Activated CD4-positive, alpha-beta T cell treated with anti-CD3 and anti-CD28 coated beads, Interleukin-2, amount 50 U/mL, for 4 hours (primary cell): ENCODE measurements at places on chromosomes 6 and 20.

GRCh38 chr6:157092736-157093135 is 230.6 kb downstream of the TMEM242 start:
- no peak for DNase-seq

DNA sequence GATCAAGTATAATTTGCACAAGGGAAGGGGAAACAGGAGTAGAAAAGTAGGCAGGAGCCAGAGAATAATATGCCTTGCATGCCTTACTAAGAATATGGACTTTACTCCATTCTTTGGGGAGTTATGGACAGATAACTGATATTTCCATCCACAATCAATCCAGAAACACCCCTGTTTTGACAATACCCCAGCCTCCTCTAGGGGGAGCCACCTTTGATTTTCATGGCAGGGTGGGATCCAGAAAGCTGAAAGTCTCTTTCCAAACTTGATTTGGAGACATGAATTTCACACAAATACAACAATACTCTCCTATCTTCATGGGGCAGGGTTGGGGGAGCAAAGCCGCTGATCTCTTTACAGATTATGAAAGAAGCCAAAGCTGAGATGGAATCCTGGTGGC is 404.1 kb downstream of the FOXA2 start:
- DNase-seq, result no peak

DNA sequence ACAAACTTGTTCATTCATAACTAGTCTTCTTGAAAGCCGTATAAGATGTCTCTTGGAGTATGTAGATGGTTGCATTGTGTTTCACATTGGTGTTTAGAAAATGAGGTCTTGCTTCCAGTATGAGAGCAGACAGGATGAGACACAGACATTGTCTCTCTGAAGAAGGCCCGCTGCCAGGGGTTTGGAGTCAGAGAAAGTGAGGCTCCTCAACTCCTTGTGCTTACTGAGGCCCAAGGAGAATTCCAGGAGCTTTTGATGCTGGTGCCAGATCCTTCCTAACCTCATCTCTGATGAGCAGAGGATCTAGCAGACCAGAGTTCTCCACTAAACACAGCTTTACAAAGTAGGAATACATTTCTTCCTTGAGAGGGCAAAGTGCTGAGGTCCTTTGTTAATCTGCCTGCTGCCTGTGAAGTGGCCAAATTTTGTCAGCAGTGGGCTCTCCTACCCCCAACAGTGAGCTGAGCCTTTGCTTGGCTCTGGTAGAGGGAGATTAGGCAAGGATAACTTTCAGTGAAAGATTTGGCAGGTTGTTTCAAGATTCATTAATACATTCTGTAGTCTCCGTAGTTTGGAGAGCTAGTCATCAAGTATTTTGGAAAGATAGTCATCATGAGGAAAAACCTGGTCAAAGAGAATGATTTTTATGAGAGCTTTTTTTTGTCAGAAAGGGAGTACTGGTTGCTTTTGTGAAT is 9.7 kb downstream of the MAPRE1 start:
- no peak for DNase-seq

DNA sequence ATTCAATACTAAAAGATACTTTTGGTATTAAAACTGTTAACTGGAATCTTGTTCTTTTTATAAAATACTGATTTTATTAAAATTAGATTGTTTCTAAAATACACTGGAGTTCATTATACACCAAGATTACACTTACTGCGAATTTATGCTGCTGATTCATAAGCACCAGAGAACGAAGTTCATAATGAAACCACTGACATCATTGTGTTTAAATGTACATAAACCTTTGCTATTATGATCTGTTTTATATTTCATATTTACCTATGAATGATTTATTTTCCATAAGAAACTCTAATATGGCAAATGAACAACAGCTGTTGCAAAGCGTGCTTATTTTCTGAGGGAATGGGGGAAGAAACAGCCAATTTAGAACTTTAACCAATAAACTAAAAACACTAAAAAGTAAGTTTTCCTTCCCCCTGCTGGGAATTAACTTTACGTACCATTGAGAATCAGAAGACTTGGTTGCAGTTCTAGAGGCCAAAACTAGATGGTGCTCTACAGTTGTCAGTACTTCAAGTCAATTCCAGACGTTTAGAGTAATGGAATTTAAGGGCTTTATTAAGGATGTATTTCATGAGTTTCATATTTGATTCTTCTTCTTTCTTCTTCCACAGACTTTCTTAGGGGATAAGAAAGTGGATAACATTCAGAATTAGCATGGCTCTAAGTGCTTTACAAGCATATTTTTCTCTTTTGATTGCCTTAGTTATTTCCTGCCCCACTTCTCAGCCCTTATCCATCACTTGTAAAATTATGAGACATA is 30.8 kb upstream of the COL19A1 start:
- no peak for DNase-seq

- no peak for DNase-seq
These were observed 198.6 kb downstream of the MMUT start for GRCh38 chr6:49264496-49264895.

DNA sequence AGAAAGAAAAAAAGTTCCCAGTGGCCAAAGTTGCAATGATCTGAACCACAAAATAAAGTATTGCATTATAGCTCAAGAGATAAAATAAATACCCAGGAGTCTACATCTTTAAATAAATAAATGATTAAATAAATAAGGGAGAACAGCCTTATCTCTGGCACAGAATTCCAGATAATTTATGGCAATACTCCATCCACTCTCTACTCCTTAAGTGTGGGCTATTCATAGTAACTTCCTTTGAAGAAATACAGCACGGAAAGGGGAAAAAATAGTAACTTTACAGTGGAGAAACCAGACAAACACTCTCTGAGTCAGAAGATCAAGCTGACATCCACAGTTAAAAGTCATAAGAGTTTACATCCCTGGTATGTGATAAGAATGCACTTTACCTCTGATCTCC is 11.6 kb downstream of the AURKA start:
- DNase-seq, result no peak

GRCh38 chr6:108285381-108285780 is 9.5 kb upstream of the AFG1L start:
- no peak for DNase-seq

DNA sequence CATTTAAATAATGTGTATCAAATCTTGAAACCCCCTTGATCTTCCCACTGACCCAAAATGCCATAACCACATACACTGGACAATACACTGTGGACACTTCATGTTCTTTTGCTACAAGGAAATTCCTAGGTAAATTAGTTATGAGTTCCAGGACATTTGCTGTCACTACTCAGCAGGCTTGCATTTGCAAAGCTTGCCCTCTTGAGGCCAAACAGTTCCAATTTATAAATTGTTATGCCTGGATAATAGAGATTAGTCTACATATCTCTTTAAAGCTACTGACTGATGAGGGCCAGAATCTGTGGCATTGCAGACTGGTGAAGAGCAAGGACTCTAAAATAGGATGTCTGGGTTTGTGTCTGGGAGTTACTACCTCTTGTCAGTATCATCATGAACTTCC is 17.4 kb upstream of the RAB32 start:
- DNase-seq, result no peak

GRCh38 chr20:62159839-62160238 is 16.3 kb downstream of the SS18L1 start:
- peak; percentile 33 for DNase-seq

- DNase-seq, result no peak
These were observed 57.1 kb downstream of the GJA1 start for GRCh38 chr6:121492536-121492935.

DNA sequence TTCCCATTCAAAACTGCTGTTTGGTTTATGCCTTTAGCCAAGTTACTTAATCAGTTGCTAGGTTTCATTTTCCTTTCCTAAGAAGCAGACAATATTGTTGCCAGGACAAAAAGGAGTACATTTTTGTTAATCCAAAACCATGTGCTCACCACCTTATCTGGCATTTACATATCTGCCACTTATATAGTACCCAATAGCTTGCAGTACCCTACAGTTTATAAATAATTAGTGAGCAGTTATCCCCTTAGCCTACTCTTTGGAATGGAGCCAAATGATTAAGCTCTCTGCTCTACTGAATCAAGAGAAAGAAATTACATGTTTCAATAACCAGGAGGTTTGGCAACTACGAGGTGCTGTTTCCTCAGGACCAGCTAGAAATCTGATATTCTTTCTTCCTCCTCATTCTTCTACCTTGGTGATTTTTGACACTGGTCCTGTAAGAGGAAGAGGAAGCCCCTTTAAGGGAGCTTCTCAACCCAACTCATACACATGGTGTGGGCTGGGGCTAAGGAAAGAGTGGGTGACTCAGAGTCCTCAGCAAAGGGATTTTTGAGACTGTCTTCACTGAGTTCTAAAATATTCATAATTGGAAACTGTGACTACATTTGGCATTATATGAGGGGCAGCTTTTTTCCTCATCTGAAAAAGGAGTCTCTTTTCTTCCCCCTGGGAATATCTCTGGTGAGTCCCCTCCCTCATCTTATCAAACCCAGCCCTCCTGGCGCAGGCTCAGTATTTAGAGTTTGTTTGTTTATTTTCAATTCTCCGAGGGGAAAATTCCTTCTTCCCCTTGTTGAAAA is 1.5 kb downstream of the ZNFX1 start:
- DNase-seq, result peak; percentile 51

- no peak for DNase-seq
These were observed 121.2 kb downstream of the PTPRT start for GRCh38 chr20:43068482-43068881.

GRCh38 chr20:49706630-49707091 is 7.0 kb downstream of the B4GALT5 start:
- DNase-seq, result no peak

- no peak for DNase-seq
These were observed 114.1 kb upstream of the HDDC2 start for GRCh38 chr6:125415913-125416312.

DNA sequence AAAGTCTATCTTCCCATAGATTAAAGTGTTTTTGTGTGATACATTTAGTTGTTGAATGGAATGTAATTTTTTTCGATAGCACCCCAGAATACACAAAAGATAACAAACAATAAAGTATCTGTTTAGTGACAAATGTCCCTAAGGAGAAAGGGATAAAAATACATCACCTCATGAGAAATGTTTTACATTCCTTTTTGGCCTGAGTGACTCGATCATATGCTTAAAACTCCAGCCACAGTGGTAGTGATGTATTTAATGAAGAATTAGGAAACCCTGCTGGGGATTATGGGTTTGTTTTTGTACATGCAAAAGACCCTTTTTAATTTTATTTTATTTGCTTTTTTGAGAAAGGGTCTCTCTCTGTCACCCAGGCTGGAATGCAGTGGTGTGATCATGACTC is 4.3 kb upstream of the SGK1 start:
- no peak for DNase-seq

DNA sequence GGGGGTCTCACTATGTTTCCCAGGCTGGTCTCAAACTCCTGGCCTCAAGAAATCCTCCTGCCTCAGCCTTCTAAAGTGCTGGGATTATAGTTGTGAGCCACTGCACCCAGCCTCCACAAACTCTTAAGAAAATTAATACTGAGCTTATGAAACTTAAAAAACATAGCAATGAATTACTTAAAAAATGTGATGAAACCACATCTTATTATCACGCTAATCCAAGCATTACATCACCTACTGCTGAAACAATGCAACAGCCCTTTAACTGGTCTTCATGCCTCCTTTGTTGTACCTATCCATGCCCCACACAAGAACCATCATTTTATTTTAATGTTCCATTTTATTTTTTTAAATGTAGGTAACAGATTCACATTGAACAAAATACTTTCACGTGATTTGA is 24.9 kb downstream of the SESN1 start:
- DNase-seq, result no peak

- DNase-seq, result no peak
These were observed 20.7 kb downstream of the SERPINB6 start for GRCh38 chr6:2950713-2951112.

DNA sequence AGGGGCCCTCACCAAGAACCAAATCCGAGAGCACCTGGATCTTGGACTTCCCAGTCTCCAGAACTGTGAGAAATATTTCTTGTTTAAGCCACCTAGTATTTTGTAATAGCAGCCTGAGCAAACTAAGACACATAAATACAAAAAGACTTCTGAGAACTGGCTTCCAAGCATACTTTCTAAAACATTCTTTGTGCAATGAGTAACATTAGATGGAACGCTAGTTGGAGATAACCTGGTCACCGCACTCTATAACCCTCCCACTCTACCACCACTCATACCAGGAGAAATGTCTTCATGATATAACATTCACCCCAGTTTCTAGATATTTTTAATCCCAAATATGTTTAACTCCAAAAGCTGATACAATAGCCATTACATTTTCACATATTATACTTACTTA is 169.5 kb upstream of the THEMIS start:
- no peak for DNase-seq

DNA sequence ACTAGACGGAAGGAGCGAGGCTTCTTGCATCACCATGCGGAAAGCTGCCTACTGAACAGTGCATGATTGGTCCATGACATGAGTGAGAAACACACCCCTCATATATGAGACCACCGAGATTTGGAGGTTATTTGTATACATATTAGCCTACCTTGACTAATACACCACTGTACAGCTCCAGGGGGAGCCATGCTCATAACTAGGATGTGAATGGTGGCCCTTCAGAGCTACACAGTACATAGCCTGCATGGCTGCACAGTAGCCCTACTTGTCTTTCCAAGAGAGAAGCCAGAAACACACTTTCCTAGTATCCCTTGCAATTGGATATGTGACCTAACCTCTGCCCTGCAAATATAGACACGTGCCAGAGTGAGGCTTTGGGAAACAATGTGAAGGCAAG is 21.8 kb upstream of the MCUR1 start:
- no peak for DNase-seq

- DNase-seq, result no peak
These were observed 58.4 kb downstream of the HIVEP2 start for GRCh38 chr6:142886431-142887170.
